ENCODE measurements at places on chromosomes 11 and 22.

GRCh38 chr11:29019960-29020683 lies 911.9 kb downstream of the METTL15 start:
- DNase-seq: peak; percentile 60

- no peak for DNase-seq
These were observed 40.5 kb downstream of the DKK3 start for GRCh38 chr11:11967669-11968510.

GRCh38 chr11:95650276-95650675 lies 139.3 kb downstream of the FAM76B start:
- DNase-seq: no peak

DNA sequence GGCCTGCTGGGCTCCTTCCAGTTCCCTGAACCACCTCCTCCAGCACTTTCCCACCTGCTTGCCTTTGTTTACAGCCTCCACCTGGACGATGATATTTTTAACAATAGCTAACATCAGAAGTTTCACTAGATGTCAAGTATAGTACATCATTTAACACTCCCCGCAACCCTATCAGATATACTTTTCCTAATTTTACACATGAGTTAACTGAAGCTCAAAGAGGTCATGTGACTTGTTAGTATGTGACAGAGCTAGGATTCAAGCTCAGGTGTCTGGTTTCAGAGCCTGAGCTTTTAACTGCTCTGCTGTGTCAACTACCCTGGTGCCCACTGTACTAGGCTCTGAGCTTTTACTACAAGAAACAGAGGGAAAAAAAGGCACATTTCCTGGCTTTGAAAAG lies 14.3 kb upstream of the HPX start:
- no peak for DNase-seq

- DNase-seq: no peak
These were observed 52.9 kb downstream of the CABIN1 start for GRCh38 chr22:24063986-24064385.

DNA sequence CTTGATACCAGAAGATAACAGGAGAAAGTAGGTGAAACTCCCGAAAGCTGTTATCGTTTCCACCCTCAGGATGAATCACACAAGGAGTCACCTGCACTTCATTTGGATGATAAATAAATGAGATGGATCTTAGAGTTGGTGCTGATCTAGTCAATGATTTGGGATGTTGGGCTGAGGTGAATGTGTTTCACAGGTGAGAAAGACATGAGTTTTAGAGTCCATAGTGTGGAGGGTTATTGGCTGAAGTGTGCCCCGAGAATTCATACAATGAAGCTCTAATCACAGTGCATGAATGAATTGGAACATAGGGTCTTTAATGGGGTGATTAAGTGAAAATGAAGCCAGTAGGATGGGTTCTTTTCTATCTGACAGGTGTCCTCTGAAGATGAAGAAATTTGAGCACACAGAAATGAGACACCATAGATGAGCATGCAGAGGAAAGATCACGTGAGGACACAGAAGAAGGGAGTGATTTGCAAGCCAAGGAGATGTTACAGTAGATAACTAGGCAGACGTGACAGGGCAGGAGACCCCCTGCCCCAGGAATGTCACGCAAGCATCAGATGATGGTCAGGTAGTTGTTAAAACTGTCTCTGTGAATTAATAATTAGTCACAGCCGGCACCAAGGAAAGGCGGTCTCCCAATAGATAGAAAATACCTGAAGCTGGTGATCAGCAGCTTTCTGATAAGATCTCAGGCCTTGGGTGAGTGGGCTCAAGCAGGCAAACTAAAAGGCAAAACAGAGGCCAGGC lies 60.3 kb upstream of the IGLL5 start:
- DNase-seq: no peak

- no peak for DNase-seq
These were observed 1502.4 kb upstream of the TENM4 start for GRCh38 chr11:80943226-80943625.

DNA sequence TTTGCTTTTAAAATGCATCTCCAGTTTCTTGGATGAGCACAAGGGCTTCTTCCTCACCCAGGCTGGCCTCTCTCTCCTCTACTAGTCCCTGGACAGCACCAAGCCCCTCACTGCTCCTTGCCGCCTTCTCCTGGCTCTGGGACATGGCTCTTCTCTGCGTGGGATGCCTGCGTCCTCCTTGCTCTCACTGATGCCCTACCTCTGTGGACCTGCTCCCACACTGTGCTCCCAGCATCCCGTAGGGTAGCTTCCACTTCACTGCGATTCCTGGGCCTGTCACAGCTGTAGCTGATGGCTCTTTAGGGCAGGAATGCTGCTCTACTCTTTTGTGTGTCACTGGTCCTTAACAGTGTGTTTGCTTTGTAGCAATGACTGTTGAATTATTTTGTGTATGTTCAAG lies 136.3 kb downstream of the SNX19 start:
- no peak for DNase-seq

- no peak for DNase-seq
These were observed 17.9 kb upstream of the ADA2 start for GRCh38 chr22:17237038-17237668.

GRCh38 chr11:2175659-2176058 lies 4.0 kb upstream of the TH start:
- no peak for DNase-seq

- DNase-seq: no peak
These were observed 53.9 kb upstream of the PICALM start for GRCh38 chr11:86122773-86123172.

GRCh38 chr11:102757823-102758549 lies 22.4 kb downstream of the MMP10 start:
- DNase-seq: no peak

GRCh38 chr11:873706-874105 lies 31.1 kb downstream of the TSPAN4 start:
- no peak for DNase-seq

DNA sequence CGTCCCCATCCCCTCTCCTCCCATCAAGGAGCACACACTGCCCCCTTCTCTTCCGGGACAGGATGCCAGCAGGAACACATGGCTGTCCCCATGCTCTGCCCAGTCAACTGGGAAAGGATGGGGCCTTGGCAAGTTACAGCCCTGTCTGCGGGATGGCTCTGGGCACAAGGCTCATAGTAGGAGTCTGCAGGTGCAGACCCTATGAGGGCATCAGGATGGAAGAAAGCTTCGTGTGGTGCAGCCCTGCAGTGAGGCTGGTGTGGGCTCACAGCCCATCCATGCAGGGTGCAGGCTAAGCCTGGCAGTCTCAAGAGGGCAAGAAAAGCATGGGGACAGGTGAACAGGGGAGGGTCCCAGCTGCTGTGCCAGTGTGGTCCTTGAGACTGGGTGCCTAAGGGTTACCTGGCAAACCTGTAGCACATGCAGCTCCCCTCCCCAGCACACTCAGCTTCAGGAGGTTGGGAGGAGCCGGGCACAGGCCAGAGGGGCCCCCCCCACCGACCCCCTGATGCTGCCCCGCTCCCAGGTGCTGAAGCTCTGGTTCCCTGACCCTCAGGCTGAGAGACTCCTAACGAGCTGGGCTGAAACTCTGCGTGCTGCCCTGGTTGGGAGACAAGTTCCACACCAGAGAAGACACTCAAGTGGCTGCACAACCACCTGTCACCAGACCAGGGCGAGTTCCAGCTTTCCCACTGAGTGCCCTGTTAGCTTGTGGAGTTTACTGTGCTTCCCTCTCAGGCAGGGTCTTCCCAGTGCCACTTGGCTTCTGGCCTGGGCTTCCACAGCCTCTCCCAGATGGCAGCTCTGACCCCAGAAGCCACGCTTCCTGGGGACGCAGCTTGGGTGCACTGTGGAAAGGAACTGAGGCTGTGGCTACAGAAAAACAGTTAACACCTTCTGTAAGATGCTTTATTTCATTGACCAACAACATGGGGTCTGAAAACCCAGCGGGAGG lies 3.3 kb upstream of the SCARF2 start:
- DNase-seq: no peak

- DNase-seq: no peak
These were observed 909.2 kb upstream of the TENM4 start for GRCh38 chr11:80349997-80350396.

- DNase-seq: no peak
These were observed 150.1 kb downstream of the CEP164 start for GRCh38 chr11:117477721-117478120.

DNA sequence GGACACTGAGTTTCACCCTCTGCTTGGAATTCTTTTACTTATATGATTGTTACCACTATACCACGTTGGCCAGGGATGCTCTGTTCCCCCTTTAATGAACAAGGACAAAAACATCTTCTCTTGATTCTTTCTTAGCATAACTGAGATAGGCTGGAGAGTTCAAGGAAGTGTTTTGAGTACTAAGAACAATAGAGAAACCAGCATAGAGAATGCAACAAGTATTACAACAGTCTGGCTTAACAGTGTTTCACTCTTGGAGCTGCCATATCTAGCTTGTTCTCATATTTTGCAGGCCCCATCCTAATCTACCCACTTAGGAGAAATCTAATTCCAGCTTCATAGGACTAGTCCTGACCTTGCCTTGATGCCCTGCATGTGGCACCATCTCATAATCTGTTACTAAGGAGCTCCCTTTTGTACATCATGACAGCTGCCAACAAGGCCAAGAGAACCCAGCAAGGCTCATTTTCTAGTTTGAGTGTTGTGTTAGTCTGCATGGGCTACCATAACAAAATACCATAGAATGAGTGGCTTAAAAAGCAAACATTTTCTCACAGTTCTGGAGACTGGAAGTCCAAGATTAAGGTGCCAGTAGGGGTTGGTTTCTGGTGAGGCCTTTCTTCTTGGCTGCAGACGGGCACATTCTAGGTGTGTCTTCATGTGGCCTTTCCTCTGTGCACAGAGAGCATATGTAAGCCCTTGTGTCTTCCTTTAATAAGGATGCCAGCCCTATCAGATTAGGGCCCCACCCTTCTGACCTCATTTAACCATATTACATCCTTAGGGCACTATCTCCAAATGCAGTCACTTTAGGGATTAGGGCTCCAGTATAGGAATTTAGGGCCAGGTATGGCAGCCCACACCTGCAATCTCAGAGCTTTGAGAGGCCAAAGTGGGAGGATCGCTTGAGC lies 37.8 kb downstream of the PACS1 start:
- DNase-seq: no peak

All from NCI-H146 (cell line).